Muscle of back (tissue), 13 donors: ENCODE measurements at places on chromosomes 6 and 20. TPM values are rescaled to one million over a fixed set of nuclear protein-coding genes. Genes with fewer than 3 reads are reported as not detected.

DNA sequence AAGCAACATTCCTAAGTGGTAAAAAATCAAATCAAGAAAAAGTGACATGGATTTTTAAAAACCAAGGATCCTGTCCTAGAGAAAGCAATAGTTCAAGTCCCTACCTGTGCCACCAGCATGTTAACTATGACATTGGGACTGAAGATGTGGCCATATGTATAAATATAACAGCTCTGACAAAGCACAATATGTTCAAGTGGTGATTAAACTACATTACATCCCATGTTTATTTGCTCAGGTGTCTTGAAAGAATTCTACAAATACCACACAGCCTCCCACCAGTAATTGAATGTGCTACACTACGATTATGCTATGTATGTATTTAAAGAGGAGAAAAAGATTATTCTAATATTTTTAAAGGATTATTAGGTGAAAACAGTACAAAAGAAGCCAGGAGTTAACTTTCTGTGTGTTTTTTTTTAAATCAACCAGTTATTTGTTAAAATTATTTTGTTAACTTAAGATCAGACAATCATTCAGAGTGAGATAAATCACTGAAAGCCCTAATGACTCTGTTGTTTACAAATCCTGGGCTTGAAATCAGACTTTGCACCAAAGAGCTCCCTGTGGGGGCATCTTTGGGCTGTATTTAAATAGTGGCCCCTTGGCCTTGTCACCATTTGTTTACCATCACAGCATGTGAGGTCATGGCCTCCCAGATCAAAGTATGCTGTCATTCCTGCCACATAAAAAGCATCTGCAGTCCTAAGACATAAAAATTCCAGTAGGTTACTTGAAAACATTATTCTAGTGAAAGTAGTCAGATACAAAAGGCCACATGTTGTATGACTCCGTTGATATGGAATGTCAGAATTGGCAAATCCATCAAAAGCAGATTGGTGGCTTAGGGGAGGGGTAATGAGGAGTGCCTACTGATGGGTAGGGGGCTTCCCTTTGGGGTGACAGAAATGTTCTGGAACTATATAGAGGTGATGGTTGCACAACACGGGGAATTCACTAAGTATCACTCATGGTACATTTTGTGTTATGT, 17.1 kb downstream of the TTLL2 start:
- DNase-seq = no peak

OR2H1 gene
- not detected for polyA plus RNA-seq

DNA sequence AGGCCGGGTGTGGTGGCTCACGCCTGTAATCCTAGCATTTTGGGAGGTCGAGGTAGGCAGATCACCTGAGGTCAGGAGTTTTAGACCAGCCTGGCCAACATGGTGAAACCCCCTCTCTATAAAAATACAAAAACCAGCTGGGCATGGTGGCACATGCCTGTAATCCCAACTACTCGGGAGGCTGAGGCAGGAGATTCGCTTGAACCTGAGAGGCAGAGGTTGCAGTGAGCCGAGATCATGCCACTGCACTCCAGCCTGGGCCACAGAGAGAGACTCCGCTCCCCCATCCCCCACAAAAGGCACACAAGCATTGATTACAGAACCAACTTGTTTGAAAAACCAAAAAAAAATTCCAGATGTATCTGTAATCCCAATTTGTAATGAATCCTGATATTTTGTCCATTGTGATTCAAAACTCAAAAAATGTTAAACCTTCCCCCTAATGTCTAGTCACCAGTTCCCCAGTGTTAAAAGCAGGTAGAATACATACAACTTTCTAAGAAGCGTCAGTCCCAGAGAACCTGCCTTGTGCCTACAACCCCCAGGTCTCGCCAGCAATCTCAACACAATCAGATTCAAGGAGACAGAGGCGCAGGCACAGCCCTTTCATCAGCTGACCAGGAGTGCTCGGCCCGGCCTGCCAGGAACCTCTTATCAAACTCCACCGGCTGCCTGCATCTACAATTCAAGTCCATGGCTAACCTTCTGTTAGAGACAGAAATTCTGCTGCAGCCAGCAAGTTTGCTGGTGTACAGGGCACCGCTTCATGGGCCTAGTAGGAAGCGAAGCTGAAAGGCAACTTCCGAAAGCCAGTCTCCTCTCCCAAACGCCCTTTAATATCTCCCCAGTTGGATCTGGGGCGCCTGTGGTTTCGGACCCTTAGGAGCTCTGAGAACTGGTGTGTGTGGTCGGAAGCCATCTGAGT, 2.1 kb downstream of the EZR start:
- DNase-seq = no peak

CRYBG1 gene
- 6.1 TPM for polyA plus RNA-seq

DNA sequence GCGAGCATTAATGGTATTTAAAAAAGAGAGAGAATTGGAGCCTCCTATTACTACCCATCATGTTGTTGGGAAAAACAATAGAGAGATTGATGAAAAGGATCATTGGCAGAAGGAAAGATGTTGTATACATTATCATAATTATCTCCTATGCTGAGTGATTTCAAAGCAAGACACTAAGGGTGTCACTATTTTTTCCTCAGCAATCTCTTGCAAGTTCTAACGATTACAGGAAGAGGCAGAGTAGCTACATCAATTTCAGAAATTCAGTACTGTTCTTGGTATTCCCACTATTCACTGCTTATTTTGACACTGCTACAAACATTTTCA, 891.2 kb downstream of the C6orf118 start:
- DNase-seq = no peak
